Nasal cavity respiratory epithelium epithelial cell of viscerocranial mucosa (primary cell): ENCODE measurements at places on chromosomes 6 and 20. TPM values are rescaled to one million over a fixed set of nuclear protein-coding genes. Genes with fewer than 3 reads are reported as not detected.

Gene PSMB1
- 146 and 203 TPM in 2 replicates for total RNA-seq

Gene CNKSR3
- total RNA-seq: 2.1 and 6.5 TPM in 2 replicates

Gene DUSP15
- total RNA-seq: 0.34 TPM in 1 of 2 replicates, not detected in the other

Gene SCUBE3
- total RNA-seq: not detected in 2 replicates

Gene PSMB9
- total RNA-seq: 1.4 and 8.9 TPM in 2 replicates

Gene STX11
- total RNA-seq: 0.50 and 0.68 TPM in 2 replicates

Gene TSBP1
- total RNA-seq: not detected in 2 replicates

Gene PHF10
- total RNA-seq: 9.9 and 22.4 TPM in 2 replicates
